ENCODE measurements at places on chromosomes 12 and 14. TPM values are rescaled to one million over a fixed set of nuclear protein-coding genes. Genes with fewer than 3 reads are reported as not detected.

DNA sequence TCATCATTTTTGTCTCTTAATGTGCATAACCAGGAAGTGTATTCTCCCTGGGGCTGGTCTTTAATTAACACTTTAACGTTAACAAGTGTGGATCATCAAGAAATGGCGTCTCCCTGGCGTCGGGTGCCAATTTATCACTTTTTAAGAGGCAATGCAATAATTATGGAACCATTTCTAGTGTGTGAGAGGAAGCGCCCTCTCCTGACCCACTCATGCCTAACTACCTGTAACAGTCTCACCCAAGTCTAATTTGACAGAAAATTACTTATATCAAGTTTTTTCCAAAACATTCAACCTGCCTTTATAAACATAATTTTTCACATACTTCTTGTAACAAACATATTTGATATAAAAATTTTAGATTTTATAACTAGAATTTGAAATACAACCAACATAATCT, 905.3 kb upstream of the MDGA2 start:
- no peak for DNase-seq

DNA sequence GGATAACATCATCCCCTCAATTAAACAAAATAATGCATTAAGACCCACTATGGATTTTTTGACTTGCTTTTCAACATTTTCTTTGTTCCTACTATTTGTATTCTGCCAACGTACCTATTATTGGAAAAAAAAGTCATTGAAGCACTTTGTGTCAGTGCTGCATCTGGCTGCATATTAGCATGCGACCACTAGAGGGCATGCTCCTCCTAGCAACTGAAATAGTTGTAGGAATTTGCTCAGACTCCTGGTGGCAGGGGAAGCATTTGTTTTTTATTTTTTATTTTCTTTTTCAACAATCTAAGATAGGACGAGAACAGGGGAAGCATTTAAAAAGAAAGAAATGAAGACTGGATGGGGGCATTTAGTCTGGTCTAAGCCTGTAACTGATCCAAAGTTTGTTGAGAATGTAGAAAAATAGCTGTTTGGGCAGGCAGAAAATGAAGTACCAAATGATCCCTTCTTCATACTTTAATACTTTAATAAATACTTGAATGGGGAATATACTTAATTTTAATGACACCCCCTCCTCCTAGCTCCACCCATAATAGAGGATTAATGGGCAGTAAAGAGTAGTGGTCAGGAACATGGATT, 14.5 kb upstream of the CLEC4A start:
- peak; percentile 93 for DNase-seq

CLEC1A gene
- total RNA-seq = not detected

REP15 gene
- 0.77 TPM for total RNA-seq

DNA sequence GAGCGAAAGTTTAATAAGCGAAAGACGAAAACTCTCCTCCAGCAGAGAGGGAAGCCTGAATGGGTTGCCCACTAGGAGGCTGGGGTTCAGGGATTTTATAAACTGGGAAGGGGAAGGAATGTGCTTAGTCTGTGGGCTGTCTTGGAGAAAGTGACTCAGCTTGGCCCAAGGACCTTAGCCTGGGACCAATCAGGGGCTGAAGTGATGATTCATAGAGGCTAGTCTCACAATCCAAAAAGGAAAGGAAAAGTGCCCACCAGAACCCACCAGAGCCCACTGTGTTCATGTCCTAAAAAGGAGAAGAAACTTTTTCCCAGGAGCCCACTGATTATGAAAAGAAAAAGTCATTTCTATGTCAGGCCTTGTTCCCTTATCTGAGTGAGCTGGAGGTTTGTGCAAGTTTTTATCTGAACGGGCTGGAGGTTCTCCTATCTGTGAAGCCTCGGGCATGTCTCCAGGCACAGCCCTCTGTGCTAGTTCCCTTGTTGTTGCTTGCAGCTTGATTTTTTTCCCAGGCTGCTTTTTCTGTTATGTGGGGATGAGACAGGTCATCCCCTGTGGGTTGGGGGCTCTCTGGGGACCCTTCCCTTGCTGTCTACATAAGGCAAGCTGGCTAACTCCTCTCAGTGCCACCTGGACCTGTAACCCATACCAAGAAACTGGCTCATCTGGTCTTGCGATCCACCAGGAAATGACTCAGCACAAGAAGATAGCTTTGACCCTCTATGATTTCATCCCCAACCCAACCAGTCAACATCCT, 8.3 kb upstream of the GOLGA5 start:
- DNase-seq = no peak

GRCh38 chr12:75581515-75581914, 70.1 kb upstream of the KRR1 start:
- no peak for DNase-seq

- DNase-seq = no peak
Observed at GRCh38 chr12:80946591-80946990, 8.9 kb upstream of the LIN7A start.

- no peak for DNase-seq
Observed at GRCh38 chr12:77167801-77168200, 102.4 kb upstream of the E2F7 start.

DNA sequence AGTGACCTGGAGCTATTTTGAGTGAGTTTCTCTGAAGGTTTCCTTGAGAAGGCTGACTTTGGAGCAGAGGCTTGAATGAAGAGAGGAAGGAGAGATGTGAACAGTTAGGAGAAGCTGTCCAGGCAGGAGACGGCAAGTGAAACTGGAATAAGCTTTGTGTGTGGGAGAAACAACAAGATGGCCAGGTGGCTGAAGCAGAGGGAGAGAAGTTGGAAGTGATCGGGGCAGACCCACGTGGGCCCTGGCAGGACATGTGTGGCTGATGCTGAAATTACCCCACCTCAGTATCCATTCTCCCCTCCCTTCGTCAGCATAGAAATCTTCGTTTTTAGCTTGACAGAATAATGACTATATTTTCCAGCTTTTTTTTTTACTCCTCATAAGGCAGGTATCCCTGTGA, 809.2 kb upstream of the TMEM132C start:
- no peak for DNase-seq

DNA sequence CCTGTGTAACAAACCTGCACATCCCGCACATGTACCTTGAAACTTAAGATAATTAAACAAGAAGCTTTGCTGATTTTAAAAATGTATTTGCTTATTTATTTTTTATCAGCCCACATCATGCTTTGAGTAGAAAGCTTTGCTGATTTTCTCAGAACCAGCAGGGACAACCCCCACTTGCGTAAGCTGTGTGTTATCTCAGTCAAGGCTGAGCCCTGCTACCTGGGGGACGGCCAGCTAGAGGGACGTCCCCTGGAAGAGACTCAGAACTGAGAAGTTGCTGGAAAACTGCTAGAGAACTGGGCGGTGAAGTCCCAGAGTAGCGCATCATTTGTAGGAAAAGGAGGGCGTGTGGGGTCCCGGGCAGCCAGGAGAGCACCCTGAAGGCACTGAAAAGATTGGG, 4.1 kb upstream of the PLEK2 start:
- no peak for DNase-seq

DNA sequence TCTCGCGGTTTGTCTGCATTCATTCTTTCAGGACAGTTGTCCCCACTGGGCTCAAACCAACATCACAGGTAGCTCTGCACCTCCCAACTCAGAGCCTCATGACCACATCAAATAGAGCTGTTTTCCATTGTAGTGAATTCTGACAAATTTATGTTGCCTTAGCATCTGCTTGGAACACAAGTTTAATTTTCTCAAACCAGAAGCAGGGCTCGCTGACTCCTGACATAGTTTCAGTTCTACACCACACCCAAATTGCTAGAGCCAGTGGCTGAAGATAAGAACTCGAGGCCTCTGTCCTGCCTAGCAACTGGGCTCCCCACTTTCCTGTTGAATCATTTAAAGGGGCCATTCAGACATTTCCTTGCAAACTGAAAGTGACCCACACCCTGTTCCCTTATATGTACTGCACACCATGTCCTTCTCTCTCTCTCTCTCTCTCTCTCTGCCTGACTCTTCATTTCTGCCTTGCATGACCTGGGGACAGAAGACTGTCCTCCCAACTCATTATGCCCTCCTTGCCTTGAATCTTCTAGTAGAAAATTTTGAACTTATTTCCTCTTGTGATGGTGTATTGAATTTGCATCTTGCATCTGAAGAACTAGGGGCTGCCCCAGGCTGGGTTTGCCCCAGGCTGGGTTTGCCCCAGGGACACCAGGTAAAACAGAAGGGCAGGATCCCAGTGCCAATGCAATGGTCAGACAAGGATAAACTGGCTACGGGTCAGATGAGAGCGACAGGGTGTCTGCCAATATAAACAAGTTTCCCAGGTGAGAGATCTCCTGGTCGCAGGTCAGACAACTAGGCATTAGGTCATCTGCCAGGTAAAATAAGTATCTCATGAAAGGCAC, 9.7 kb upstream of the WSCD2 start:
- DNase-seq = no peak

DNA sequence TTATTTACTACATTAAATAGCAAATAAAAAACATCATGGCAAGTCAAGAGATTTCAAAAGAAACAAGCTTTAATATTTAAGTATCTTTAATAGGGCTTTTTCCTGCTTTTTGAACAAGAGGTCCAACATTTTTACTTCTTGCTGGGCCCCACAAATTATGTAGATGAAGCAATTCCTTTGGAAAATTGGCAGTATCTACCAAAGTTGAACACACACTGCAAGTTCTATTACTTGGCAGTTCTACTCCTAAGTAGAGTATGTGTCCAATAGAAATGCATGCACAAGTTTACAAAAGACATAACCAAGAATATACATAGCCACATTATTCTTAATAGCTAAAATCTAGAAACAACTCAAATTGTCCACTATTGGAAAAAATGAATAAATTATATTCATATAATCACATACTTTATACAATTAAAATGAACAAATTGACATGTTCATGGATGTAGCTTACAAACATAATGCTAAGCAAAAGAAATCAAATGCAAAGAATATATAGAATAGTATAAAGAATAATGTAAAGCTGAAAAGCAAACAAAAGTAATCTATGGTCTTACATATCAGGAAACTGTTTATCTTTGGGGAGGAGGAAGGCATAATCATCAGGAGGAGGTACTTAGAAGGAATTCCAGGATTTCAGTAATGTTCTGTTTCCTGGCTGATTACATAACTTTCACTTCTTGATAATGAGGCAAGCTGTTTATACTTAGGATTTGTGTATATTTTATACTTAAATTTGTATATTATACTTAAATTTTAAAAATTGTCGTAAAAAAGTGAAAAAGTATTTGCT, 6.5 kb upstream of the TMBIM4 start:
- DNase-seq = no peak

DNA sequence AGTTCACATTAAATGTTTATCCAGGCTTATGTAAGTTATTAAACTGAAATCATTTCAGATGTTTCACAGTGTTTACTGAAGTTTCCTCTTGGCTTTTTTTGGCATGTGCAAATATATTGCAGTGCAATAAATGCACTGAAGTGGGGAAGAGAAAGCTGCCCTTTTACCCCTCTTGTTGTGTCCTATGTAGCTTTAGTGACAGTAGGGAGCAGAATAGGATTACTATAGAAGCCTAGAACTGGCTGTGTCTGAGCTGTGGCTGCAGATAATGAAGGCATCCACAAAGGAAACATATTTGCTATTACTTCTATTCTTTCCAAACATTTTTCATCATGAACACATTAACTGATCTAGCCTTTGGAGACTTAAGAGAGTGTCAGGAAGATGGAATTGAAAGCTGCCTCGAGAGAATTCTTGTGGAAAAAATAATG, 24.1 kb upstream of the CNTN1 start:
- DNase-seq = no peak

PLCZ1 gene
- not detected for total RNA-seq

DNA sequence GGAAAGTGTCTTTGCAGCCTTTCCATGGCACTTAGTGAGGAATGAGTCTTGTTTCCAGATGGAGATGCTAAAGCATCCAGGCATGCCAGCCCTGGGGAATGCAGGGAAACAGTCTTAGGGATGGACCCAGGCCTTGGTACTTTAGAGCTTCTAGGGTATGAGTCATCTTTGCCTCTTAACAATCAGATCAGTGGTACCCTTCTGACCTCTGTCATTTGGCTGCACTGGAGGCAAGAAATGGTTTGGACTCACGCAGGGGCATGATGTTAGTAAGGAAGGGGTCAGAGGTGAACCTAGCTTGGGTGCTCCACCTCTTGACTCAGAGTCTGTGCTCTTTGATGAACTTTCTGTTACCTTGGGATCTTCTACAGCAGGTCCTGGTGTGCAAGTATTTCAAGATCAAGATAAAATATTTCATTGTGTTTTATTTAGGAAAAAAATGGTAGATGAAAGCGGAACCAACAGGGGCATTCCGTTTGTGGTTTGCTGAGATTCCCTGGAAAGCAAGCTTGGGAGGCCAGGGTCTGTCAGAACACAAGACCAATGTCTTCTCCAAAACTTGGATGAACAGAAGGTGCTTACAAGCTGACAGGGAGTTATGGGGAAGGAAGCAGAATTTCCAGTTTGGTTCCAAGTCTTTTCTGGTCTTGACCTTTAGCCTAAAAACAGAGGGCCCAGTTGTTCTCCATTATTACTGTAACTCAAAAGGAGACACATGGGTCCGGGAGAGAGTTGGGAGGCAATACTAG, 216.2 kb downstream of the ZFP36L1 start:
- no peak for DNase-seq

DNA sequence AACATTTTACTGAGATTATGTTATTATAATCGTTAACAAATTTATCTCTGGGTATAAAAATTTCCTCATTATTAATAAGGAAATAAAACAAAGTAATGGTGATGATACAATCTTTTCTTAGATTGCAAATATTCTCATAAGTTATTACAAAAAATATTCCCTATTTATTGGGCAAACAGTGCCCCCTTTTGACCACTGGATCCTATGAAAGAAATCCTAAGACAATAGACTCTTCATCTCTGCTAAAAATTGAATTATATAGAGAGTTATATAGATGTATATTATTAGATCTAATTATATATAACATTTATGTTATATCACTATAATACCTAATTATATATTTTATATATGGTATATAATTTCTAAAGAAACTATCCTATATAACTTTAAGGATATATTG, 94.2 kb upstream of the FGD4 start:
- DNase-seq = no peak

GRCh38 chr14:66284346-66284745, 201.8 kb upstream of the CCDC196 start:
- no peak for DNase-seq

DNA sequence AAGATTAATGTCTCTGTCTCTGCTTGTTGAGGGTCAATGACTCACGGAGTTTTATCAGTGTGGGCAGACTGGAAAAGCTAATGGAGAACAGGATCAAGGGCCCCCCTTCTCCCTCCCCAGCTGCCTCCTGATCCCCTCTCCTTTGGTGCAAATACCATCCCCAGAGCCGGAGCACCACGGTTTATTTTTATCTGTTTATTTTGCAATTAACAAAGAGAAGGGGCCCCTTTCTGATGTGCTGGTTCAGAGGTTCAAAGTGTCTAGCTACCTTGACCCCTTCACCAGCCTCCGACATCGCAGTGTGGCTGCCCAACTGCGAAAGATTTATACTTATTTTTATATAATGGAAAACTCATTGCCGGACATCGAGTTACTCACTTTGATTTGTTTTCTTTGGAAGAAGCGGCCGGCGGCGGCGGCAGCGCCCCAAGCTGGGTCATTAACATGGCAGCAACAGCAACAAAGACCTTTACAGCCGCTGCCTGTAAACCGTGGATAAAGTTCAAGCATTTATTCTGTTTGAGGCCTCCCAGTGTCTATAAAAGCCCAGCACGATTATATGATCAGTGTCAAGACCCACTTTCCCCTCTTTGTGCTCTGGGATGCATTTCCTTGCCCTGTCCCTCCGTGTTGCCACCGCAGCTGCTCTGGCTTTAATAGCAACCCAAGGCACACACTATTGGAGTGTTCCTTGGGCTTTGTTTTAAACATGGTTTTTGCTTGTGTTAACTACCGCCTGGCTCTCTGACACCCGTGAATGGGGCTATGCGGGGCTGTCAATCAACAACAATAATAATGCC, 47.4 kb upstream of the PARP11 start:
- no peak for DNase-seq

GRCh38 chr14:51873221-51873893, 12.9 kb downstream of the GNG2 start:
- peak; percentile 79 for DNase-seq
